ENCODE measurements at places on chromosomes 1 and 21.

DNA sequence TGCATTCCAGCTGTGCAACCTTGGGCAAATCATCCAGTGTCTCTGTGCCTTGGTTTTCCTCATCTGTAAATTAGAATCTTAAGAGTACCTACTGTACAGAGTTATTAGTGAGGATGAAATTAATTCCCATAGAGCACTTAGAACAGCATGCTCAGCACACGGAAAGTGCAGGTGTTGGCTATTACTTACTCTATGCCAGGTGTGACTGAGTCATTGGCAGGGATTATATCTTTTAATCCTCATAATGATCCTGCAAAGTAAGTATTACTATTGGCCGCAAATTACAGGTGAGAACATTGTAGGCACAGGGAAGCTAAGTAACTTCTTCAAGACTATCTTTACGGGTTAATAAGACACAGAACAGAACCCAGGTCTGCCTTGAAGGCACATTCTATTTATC lies 6.3 kb upstream of the UBE2U start:
- no peak for DNase-seq

GRCh38 chr1:155099331-155099730 lies 20.7 kb downstream of the EFNA3 start:
- DNase-seq = no peak

- DNase-seq = no peak
Observed at GRCh38 chr21:33403128-33403785, at the start of gene IFNGR2. TSS of gene IFNGR2 (plus strand) at chr21:33403413. CDS start at chr21:33403544, 131 bp downstream.

DNA sequence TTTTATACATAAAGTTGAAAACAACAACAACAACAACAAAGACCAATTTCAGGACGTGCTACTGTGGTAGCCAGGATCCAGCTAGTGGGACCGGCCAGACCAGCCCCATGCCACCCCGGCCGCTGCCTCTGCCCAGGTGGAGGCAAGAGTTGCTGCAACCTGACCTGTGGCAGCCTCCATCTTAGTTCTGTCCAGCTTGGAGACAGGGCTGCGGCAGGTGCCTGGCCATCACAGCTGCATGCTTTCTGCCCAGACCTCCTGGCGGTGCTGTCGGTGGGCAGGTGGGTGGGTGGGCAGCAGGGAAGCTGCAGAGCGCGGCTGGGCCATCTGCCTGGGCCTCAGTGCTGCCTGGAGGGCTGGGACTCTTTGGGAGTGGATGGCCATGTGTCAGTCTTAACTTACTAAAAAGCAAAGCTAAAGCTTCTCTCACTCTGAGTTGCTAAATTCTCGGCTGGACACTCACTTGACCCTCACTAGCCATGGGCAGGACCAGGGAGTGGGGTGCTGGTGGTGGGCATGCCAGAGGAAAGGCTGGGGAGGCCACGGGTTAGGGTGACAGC lies 38.6 kb downstream of the KIAA1614 start:
- DNase-seq = no peak

GRCh38 chr1:231512147-231512698 lies 16.2 kb upstream of the TSNAX start:
- DNase-seq = no peak

GRCh38 chr21:31286621-31287020 lies 57.4 kb downstream of the TIAM1 start:
- DNase-seq = no peak

- no peak for DNase-seq
Observed at GRCh38 chr1:51019811-51020210, 49.8 kb downstream of the CDKN2C start.

DNA sequence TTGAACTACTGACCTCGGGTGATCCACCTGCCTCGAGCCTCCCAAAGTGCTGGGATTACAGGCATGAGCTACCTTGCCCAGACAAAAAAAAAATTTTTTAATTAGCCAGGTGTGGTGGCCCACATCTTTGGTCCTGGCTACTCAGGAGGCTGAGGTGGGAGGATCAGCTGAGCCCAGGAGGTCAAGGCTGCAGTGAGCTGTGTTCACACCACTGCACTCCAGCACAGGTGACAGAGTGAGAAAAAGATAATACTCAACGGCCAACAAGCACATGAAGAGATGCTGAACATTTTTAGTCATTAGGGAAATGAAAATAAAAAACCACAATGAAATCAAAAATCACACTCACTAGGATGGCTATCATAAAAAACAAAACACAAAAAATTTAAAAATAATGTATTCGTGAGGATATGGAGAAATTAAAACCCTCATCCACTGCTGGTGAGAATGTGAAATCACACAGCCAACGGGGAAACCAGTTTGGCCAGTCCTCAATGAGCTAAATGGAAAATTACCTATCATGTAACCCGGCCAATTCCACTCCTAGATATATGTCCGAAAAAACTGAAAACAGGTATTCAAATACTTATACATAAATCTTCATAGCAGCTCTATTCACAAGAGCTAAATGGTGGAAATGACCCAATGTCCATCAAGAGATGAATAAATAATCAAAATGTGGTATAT lies 41.2 kb downstream of the ENAH start:
- DNase-seq = no peak

Measured in NT2/D1 (cell line).